ENCODE measurements at places on chromosomes 12 and 14. TPM values are rescaled to one million over a fixed set of nuclear protein-coding genes. Genes with fewer than 3 reads are reported as not detected.

GRCh38 chr12:95882873-95883272 is 24.1 kb downstream of the SNRPF start:
- H3K4me3 ChIP-seq, result no peak overlapping the region
- no peak overlapping the region for H3K27ac ChIP-seq
- no peaks in the 10 kb centered on the region for H3K4me1 ChIP-seq
- DNase-seq, result no peak
- H3K36me3 ChIP-seq, result no peaks in the 10 kb centered on the region

DNA sequence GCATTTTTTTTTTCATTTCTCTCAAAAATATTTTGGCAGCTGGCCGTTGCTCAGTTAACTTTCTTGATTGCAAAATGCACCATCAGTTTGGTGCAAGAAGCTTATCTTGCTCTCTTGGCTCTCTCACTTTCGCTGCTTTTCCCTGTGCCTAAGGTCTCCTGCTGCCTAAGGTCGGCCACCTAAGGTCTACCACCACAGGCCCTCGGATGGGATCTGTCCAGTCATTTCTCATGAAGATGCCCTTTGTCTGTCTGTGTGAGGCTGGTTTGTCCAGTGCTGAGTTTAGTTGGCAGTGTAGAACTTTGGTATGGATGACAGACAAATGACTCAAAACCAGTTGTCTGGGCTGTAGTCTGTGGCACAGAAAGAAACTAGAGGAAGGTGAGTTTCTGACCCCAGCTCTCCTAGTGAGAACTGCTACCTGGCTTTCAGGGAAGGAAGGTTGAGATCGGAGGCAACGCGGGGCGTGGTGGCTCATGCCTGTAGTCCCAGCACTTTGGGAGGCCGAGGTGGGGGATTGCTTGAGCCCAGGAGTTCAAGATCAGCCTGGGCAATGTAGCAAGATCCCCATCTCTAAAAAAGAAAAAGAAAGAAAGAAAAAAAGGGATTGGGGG is 2.6 kb downstream of the MLXIP start:
- H3K27me3 ChIP-seq, result peaks cover 21% of the 10 kb centered on the region
- H3K27ac ChIP-seq, result no peak overlapping the region
- DNase-seq, result no peak
- H3K36me3 ChIP-seq, result no peaks in the 10 kb centered on the region
- peak overlapping the region; percentile 72 for H3K4me3 ChIP-seq

- H3K4me3 ChIP-seq, result no peak overlapping the region
- H3K36me3 ChIP-seq, result no peaks in the 10 kb centered on the region
- H3K27ac ChIP-seq, result no peak overlapping the region
- peaks cover 24% of the 10 kb centered on the region for H3K4me1 ChIP-seq
- no peak for DNase-seq
Measured at GRCh38 chr14:51849097-51849496, 11.3 kb upstream of the GNG2 start.

GRCh38 chr14:51225751-51226150 is 14.3 kb upstream of the TMX1 start:
- no peak for DNase-seq
- no peaks in the 10 kb centered on the region for H3K27me3 ChIP-seq
- no peak overlapping the region for H3K4me3 ChIP-seq
- no peak overlapping the region for H3K27ac ChIP-seq
- no peaks in the 10 kb centered on the region for H3K4me1 ChIP-seq
- 0 out of 2 replicates have a peak, but pooled peaks cover 5% of the 10 kb centered on the region for H3K36me3 ChIP-seq

GRCh38 chr12:58176296-58176869 is 235.0 kb downstream of the ATP23 start:
- H3K27ac ChIP-seq, result no peak overlapping the region
- H3K4me1 ChIP-seq, result no peaks in the 10 kb centered on the region
- no peaks in the 10 kb centered on the region for H3K36me3 ChIP-seq
- H3K27me3 ChIP-seq, result no peaks in the 10 kb centered on the region
- no peak overlapping the region for H3K4me3 ChIP-seq

DNA sequence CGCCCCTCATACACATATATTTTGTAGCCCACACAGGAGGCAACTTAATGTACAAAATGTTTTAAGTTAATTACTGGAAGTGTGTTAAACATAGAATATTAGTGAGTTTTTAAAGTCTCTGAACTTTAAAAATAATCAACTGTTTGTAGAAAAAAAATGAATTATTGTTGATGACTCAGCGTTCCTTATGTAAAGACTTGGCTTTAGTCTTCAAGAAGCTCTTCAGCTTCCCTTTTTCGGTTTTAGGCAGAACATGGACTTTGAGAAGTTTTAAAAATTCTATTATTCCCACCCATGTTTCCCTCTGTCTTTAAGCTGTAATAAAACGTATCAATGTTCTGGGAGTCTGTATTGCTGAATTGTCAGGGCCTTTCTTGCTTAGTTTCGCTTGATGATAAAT is 269.5 kb downstream of the FBXL14 start:
- H3K36me3 ChIP-seq, result no peaks in the 10 kb centered on the region
- no peaks in the 10 kb centered on the region for H3K27me3 ChIP-seq
- no peak overlapping the region for H3K27ac ChIP-seq
- DNase-seq, result no peak
- no peak overlapping the region for H3K4me3 ChIP-seq

- no peak overlapping the region for H3K4me3 ChIP-seq
- H3K27me3 ChIP-seq, result no peaks in the 10 kb centered on the region
- H3K36me3 ChIP-seq, result no peaks in the 10 kb centered on the region
- H3K4me1 ChIP-seq, result no peaks in the 10 kb centered on the region
- DNase-seq, result no peak
Measured at GRCh38 chr12:64814432-64814831, 10.0 kb upstream of the TBC1D30 start.

- peak; percentile 59 for DNase-seq
- H3K27me3 ChIP-seq, result no peaks in the 10 kb centered on the region
- H3K4me3 ChIP-seq, result no peak overlapping the region
- H3K4me1 ChIP-seq, result no peaks in the 10 kb centered on the region
- no peaks in the 10 kb centered on the region for H3K36me3 ChIP-seq
Measured at GRCh38 chr12:16949871-16950667, 344.1 kb upstream of the LMO3 start.

- H3K27me3 ChIP-seq, result no peaks in the 10 kb centered on the region
- H3K4me3 ChIP-seq, result no peak overlapping the region
- DNase-seq, result no peak
- no peak overlapping the region for H3K27ac ChIP-seq
- no peaks in the 10 kb centered on the region for H3K36me3 ChIP-seq
- 0 out of 2 replicates have a peak, but pooled peaks cover 3% of the 10 kb centered on the region for H3K4me1 ChIP-seq
Measured at GRCh38 chr12:94211021-94211420, 62.6 kb downstream of the PLXNC1 start.

GRCh38 chr12:116421785-116422538 is 137.2 kb upstream of the MAP1LC3B2 start:
- no peaks in the 10 kb centered on the region for H3K36me3 ChIP-seq
- no peak for DNase-seq
- no peak overlapping the region for H3K4me3 ChIP-seq

DNA sequence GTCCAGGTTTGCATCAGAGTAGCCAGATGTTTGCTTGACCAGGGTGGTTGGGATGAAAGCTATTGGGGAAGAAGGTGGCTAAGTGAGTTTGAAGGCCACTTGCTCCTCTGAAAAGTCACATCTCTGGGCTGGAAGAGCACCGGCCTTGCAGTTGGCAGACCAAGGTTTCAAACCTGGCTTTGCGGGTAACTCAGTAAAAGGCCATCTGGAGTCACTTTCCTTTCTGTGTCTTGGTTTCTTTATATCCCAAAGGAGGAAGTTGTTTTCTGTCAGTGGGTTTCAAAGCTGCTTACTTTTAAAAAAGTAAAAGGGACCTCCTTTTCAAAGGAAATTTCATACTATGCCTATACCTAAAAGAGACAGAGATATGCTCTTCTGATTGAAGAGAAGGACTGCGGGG is 26.2 kb upstream of the CMA1 start:
- no peak overlapping the region for H3K4me3 ChIP-seq
- H3K4me1 ChIP-seq, result no peaks in the 10 kb centered on the region
- no peaks in the 10 kb centered on the region for H3K36me3 ChIP-seq
- no peak overlapping the region for H3K27ac ChIP-seq
- no peak for DNase-seq

- DNase-seq, result peak; percentile 18
- no peak overlapping the region for H3K27ac ChIP-seq
- no peaks in the 10 kb centered on the region for H3K4me1 ChIP-seq
Measured at GRCh38 chr12:129312048-129312447, 458.8 kb downstream of the GLT1D1 start.

- H3K27ac ChIP-seq, result no peak overlapping the region
- no peaks in the 10 kb centered on the region for H3K36me3 ChIP-seq
- H3K4me1 ChIP-seq, result no peaks in the 10 kb centered on the region
- no peak overlapping the region for H3K4me3 ChIP-seq
Measured at GRCh38 chr12:114355389-114356088, 50.4 kb downstream of the TBX5 start.

- H3K4me3 ChIP-seq, result no peak overlapping the region
- H3K36me3 ChIP-seq, result no peaks in the 10 kb centered on the region
- no peak for DNase-seq
- no peak overlapping the region for H3K27ac ChIP-seq
Measured at GRCh38 chr14:72444701-72445100, 449.2 kb downstream of the DPF3 start.

DNA sequence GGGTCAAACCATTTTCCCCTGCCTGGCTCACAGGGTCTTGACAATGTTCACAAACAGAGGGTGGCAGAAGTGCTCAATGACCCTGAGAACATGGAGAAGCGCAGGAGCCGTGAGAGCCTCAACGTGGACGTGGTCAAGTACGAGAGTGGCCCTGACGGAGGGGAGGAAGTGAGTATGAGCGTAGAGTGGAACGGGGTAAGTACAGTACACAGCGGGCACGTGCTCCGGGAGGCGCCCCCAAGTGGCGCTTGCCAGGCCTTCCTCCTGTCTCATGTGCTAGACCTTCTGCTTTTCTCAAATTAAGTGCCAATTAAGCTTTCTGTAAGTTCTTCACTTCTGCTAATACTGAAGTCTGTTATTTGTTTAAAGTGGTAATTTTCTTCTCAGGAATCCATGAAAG is 35.9 kb downstream of the XRCC3 start:
- peaks cover 71% of the 10 kb centered on the region for H3K36me3 ChIP-seq
- no peaks in the 10 kb centered on the region for H3K4me1 ChIP-seq
- H3K27ac ChIP-seq, result no peak overlapping the region
- DNase-seq, result peak; percentile 62
- no peaks in the 10 kb centered on the region for H3K27me3 ChIP-seq

- H3K27ac ChIP-seq, result no peak overlapping the region
- H3K27me3 ChIP-seq, result no peaks in the 10 kb centered on the region
- no peak for DNase-seq
- no peaks in the 10 kb centered on the region for H3K4me1 ChIP-seq
Measured at GRCh38 chr12:126591533-126591932, 1526.3 kb downstream of the AACS start.

- no peak for DNase-seq
- no peaks in the 10 kb centered on the region for H3K27me3 ChIP-seq
- no peak overlapping the region for H3K4me3 ChIP-seq
- H3K4me1 ChIP-seq, result no peaks in the 10 kb centered on the region
- H3K27ac ChIP-seq, result no peak overlapping the region
Measured at GRCh38 chr12:59298296-59298695, 297.5 kb upstream of the SLC16A7 start.

- no peaks in the 10 kb centered on the region for H3K36me3 ChIP-seq
- DNase-seq, result no peak
- no peak overlapping the region for H3K27ac ChIP-seq
- no peak overlapping the region for H3K4me3 ChIP-seq
Measured at GRCh38 chr12:50246873-50247612, 36.3 kb downstream of the LIMA1 start.

DNA sequence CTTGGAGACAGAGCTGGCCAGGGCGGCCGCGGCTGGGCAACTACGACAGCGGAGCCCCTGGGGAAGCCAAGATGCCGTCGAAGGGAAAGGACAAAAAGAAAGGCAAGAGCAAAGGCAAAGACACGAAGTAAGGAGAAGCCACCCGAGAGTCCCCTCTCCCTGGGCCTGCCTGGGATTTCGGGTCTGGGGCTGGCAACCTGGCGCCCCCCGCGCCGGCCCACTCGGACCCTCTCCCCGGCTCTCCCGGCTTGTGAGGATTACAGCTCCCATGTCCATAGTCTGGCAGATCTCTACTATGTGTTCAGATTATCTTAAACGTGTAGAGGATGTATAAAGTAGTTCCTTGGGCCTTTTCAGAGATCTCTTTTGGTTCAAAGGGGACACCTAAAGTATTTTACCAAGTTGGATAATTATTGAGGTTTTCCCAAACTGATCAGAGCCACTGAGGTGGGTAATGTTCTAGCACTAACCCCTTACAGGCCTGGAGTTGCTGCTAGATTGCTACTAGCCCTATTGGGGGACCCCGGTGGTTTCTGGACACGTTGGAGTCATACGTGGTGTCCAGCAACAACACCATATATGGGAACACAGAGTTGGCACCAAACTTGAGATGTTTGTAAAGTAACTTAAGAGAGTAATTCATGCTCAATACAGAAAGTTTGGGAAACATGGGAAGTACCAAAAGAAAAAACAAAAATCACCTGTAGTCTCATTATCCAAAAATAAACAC is 424 bp downstream of the BBOF1 start:
- H3K27me3 ChIP-seq, result peaks cover 9% of the 10 kb centered on the region
- H3K27ac ChIP-seq, result no peak overlapping the region
- DNase-seq, result no peak
- H3K4me1 ChIP-seq, result no peaks in the 10 kb centered on the region
- H3K4me3 ChIP-seq, result peak overlapping the region; percentile 93

- H3K27me3 ChIP-seq, result no peaks in the 10 kb centered on the region
- no peak for DNase-seq
- no peaks in the 10 kb centered on the region for H3K36me3 ChIP-seq
- H3K27ac ChIP-seq, result no peak overlapping the region
- no peaks in the 10 kb centered on the region for H3K4me1 ChIP-seq
Measured at GRCh38 chr12:58502226-58502625, 418.1 kb downstream of the LRIG3 start.

GRCh38 chr12:41980390-41980789 is 164.3 kb downstream of the GXYLT1 start:
- H3K4me3 ChIP-seq, result no peak overlapping the region
- H3K4me1 ChIP-seq, result no peaks in the 10 kb centered on the region
- DNase-seq, result no peak
- peaks cover 4% of the 10 kb centered on the region for H3K36me3 ChIP-seq
- no peak overlapping the region for H3K27ac ChIP-seq

DNA sequence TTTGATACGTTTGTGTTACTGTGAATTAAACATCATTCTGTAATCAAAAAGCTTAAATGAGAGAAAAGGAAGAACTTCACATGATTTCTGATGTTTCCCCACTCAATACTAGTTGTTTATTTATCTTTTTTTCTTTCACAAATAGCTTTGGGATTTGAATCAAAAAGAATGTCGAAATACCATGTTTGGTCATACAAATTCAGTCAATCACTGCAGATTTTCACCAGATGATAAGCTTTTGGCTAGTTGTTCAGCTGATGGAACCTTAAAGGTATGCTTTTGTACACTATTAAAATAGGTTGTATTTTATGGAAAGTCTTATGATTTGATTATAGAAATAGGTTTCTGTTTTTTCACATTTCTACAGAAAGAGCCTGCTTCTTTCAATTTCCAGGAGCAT is 41.5 kb downstream of the APAF1 start:
- no peaks in the 10 kb centered on the region for H3K4me1 ChIP-seq
- H3K27ac ChIP-seq, result no peak overlapping the region
- no peak for DNase-seq
- H3K36me3 ChIP-seq, result peaks cover 5% of the 10 kb centered on the region

- peaks cover 5% of the 10 kb centered on the region for H3K4me1 ChIP-seq
- H3K4me3 ChIP-seq, result peak overlapping the region; percentile 93
- H3K27ac ChIP-seq, result peak overlapping the region; percentile 94
- no peaks in the 10 kb centered on the region for H3K27me3 ChIP-seq
Measured at GRCh38 chr12:56007564-56008559, 10.8 kb downstream of the SUOX start.

Gene MYF6
- total RNA-seq, result not detected

Gene KCNK10
- 1.0 TPM for total RNA-seq

Gene IL22
- total RNA-seq, result not detected

Gene DACT1
- 23.6 TPM for total RNA-seq

Gene BRI3BP
- total RNA-seq, result 12.6 TPM

Gene GUCY2C
- total RNA-seq, result 3.1 TPM

Gene MYO1H
- not detected for total RNA-seq

Gene P2RX7
- total RNA-seq, result 0.74 TPM

Gene TOMM20L
- total RNA-seq, result not detected

Gene FAM181A
- not detected for total RNA-seq

Gene TAS2R7
- total RNA-seq, result not detected

Gene ESPL1
- 56.5 TPM for total RNA-seq

Data from GM23338 (cell line).